ENCODE measurements at places on chromosomes 7 and 10.
A peak's percentile ranks its signal among the peaks of the same experiment; 100 is the strongest.

- no peak for DNase-seq
Observed at GRCh38 chr7:155230169-155230593, 67.5 kb upstream of the INSIG1 start.

DNA sequence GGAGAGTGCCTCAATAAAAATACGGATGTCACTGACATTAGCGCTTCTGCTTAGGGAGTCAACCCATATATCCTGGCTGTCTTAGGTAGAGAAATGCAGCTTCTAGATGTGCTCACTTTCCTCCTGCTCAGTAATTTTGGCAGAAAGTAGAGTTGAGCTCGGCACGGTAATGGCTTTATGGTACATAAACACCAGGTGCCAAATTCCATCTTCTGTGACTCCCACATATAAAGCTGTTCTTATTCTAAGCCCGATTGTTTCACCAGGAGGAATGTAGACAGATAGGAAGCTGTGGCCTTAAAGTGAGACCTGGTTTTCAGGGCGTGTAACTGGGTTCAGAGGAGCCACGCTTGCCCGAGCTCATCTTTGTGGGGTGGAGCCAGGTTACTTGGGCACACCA, 143.7 kb downstream of the CREB5 start:
- no peak for DNase-seq

DNA sequence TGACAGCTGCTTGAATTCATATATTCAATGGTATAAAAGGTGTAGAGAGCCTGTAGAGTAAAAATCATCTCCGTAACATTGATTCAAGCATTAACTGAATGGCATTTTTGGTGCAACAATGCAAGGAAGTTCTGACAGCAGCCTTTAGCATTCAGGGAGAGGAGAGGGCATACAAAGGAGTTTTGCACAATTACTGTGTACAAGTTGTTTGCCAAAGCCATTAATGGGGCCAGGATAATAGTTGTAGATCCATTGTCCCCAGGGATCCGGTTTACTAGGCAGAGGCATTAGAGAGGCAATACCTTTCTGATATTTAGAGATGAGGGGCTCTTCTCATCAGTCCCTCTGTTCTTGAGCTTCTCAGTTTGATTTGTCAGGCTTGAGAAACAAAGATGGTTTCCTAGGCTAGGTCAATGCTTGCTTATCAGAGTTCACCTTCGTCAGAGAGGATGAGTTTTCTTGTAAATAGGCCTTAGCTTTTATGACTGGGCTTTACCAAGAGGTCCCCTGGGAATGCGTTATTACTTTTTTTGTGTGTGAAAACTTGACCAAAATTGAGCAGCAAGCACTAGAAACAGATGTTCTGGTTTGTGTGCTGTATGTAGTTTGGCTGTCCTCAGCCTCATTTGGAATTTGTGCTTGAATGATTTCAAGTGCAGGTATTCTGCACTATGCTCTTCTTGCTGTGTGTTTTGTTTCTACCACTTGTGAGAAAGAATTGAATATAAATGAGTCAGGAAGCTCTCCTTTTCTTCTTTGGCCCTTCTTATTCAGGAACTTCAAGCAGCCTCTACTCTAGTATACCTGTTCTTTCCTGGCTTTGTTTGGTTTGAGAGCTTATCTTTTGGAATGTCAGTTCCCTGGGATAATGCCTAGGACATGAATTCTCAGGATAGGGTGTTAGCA, 32.0 kb downstream of the SND1 start:
- no peak for DNase-seq

DNA sequence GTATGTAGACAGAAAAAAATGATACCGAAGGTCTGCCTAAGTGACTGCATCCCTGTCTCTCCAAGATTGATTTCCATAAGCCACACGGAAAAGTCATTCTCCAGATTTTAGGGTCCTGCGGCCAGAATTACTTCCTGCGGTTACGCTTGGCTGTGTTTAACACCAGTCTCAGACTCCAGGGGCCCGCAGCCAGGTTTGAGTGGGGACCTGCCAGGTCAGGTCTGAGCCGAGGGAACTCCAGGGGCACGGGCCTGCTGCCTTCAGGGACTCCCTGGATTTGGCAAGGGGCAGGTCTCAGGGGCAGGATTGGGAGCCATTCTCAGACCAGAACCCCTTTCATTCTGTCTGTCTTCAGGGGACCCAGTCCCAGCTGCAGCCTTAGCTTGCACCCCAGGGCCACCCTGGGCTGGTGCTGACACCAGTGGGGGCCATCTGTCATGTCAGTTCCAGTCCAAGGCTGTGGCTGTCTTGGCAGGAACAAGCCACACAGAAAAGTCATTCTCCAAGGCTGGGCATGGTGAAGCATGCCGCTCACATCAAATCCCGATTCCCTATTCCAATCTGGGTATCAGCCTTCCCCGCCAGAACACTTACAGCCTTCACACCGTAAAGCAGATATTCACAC, 39.0 kb downstream of the TMEM120A start:
- DNase-seq: no peak

DNA sequence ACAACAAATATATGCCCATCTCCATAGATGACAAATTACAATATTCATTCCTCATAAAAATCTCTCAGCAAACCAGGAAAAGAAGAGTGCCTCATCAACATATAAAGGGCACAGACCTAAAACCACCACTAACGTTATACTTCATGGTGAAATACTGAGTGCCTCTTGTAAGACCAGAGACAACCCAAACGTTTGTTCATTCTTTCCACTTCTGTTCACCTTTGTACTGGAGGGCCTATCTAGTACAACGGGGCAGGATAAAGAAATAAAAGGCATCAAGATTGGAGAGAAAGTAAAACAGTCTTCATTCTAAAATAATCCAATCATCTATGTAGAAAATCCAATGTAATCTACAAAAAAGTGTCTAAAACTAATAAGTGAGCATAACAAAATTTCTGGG, 79.1 kb downstream of the LARP4B start:
- DNase-seq: no peak

- DNase-seq: no peak
Observed at GRCh38 chr10:36608866-36609265, 516.5 kb upstream of the ANKRD30A start.

GRCh38 chr10:101563007-101563406, 25.1 kb downstream of the POLL start:
- DNase-seq: no peak

DNA sequence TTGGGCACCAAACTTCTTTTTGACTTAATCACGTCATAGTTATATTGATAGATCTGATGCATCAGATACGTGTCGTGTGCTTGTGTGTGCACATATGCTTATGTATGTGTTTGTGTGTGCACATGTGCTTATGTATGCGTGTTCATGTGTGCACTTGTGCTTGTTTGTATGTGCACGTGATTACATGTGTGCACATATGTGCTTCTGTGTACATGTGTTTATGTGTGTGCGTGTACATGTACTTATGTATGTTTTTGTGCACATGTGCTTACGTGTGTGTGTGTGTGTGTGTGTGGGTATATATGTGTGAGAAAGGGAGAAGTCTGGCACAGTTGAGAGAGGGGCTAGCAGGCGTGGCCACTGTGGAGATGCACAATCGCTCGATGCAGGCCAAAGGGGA, 173.4 kb downstream of the WDR37 start:
- DNase-seq: no peak

DNA sequence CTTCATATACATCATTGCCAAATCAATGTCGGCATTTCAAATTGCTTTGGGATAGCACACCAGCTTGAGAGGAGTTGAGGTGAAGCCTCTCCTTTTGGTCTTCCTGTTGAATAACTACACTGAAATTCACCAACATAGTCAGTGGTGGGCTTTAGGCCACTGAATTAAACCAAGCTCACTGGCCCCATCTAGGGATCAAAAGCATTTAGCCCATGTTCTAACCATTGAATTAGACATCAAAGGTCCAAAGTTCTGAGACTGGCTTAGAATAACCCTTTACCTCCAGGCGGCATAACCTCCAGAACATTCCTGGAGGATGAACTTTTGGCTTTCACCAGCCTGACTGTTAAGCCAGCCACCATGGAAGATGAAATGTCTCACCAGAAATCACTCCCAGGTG, 54.6 kb downstream of the BPGM start:
- peak; percentile 71 for DNase-seq

DNA sequence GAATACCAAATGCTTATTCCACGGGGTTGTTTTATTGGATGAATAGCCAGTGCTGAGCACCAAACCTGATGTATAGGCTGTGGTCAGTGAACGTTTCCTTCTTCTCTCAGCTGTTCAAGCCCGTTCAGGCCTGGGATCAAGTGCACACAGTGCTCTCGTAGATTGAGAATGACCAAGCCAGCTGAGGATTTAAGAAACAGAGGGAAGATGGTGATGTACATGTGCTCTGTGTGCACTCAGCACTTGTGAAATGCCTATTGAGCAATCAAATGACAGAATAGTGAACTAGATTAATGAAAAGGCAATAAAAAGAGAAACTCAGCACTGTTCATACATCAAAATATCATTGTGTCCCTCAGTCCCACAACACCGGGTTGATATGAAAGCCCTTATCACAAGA, 302.5 kb downstream of the BMPER start:
- DNase-seq: no peak

DNA sequence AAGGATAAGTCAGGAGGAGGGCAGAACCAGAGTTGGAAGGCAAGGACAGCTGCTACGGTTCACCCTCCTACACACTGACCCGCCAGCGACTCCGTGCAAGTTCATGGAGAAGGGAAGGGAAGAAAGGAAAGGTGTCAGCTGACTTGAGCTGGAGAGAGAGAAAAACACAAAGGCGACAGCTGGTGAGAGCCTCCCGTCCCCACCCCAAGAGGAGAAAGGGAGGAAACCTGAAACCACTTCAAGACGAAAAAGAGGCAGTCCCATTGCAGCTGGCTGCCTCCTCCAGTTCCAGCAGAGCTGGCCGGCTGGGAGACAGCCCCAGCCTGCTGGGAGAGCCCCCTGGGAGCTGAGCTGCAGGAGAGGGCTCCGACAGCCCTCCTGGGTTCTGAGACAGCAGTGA, 75.2 kb downstream of the PARD3 start:
- no peak for DNase-seq

DNA sequence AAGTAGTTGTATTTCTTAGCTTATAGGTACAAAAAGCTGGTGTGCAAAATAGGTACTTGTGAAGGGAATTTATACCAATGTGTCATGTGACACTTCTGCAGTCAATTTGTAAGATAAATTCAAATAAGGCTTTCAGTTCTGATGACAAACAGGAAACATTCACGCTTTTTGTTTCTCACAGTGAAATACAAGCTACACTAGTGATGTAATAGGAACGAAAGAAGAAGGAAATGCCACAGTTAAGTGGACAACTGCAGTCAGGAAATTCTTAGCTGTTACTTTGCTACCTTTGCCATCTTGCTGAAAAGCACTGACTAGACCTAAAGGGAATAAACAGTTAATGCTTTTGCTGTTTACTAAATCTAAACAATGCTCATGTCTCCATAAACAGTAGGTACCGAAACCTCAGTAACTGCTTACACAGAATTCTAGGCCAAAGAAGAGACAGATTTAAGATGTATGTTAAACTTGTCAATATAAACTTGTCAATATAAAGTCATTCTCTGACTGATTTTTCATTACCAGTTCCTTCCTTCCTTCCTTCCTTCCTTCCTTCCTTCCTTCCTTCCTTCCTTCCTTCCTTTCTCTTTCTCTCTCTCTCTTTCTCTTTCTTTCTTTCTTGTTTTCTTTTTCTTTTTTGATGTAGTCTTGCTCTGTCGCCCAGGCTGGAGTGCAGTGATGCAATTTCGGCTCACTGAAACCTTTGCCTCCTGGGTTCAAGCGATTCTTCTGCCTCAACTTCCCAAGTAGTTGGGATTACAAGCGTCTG, 10.1 kb downstream of the OTUD1 start:
- peak; percentile 14 for DNase-seq

GRCh38 chr7:80098795-80099194, 35.8 kb upstream of the GNAI1 start:
- DNase-seq: peak; percentile 18

DNA sequence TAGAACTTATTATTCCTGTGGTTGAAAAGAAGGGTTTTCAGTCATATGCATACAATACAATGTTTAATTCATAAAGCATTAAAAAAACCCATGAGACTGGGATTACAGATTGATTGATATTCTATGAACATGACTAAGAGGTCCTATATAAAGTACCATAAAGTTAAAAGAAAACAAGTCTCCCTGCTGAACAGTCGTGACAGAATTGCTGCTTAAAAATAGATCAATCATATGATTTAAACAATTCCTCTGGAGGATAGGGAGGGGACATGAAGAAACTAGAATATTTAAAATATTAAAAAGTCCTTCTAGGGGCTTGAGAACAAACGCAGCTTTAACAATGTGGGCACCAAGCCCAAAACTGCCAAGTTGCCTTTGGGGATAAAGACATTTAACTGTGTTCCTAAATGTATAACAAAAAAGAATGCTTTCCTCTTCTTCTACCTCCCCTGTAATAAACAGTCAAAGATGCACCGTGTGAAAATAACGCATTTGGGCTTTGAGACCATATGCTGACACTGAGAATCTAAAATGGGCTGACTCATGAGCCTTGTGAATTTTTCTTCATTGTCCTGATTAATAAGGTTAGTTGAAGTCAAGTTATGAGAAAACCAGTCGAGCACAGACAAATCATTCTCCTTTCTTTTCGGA, 25.8 kb downstream of the TWIST1 start:
- DNase-seq: no peak

- no peak for DNase-seq
Observed at GRCh38 chr7:22662036-22662435, 65.0 kb upstream of the IL6 start.

- DNase-seq: no peak
Observed at GRCh38 chr7:91537260-91538152, 273.3 kb downstream of the FZD1 start.

DNA sequence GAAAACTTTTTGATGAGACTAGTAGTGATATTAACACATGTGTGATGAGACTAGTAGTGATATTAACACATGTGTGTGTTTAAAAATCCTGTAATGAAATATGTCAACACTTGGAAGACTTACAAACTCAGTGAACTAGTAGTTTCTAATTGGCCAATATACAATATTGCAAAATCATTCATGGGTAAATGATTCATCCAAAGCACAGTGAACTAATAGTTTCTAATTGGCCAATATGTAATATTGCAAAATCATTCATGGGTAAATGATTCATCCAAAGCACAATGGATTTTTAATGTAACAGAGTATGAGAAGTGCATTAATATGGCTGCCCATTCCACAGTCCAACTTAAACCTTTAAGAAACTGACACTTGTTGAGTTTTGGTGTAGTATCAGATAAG, 77.8 kb downstream of the ATAD1 start:
- DNase-seq: peak; percentile 51

- no peak for DNase-seq
Observed at GRCh38 chr7:55651057-55651456, 78.8 kb upstream of the VOPP1 start.

DNA sequence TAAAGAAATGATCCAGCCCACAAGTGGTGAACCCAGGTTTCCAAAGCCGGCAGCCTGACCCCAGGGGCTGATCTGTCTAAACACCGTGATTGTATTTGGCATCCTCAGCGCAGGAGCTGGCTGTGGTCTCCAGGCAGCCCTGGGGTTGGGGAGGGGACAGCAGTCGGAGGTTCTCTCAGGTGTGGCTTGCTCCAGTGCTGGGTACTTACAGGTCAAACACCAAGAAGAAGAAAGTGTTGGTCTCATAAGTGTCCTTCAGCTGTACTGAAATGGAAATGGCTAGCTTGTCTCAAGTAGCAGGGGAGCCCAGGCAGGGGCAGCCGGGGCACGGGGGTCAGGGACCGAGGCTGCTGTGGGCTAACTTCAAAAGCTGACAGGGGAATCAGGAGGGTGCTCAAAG, 6.0 kb downstream of the PHKG1 start:
- no peak for DNase-seq
